NCI-H2227 treated with DMSO at 0.1 percent for 48 hours (cell line): ENCODE measurements at places on chromosomes 1 and 21.

DNA sequence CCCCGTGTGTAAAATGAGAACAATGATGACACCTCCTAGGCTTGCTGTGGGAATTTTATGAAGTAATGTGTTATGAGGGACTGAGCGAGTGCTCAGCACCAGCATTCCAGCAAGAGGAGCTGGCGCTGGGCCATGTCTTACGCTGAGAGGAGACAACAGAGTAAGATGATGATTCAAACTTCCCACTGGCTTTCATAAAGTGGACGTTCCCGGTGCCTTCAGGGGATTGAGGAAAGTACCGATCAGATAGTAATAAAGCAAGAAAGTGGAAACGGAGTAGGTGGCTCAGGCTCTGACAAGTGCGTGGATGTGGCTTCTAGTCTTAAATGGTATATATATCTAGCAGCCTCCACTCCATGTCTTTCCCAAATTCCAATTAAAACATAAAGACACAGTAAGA is 23.8 kb downstream of the EPHA10 start:
- DNase-seq: peak; percentile 4

DNA sequence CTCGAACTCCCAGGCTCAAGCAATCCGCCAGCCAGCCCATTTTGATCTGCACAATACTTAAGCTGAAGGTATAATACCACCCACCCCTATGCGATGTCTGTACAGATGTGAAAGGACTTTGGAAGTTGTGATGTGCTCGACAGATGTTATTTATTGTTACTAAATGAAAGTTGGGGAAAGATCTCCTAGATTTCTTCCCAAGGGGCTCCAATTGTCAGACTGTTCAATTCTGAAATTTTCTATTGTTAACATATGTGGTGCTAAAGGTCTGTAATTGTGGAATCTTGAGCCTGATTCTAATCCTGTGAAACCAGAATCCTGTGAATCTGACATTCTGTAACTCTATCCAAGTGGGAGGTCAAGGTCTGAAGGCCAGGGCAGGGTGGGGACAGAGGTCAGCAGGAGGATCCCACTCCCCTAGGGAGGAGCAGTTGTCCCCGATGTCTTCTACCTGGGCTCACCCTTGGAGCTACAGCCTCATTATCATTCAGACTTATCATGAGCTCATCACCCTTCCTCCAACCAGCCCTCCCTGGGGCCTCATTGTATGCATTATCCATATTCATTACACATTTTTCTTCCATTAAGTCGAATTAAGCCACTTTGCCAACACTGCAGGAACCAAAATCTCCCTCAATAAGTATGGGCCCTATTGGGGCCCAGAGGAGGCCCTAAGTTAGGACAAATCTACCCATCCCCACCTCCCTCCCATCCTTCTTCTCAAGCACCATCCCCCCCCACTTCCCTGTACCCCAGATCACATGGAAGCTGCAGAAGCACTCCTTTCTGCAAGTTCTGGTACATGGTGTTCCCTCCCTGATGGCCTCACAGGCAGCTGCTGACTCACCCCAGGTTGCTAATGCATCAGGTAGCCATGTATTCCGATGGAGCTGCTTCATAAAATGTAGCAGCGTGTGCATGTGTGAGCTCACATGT is 32.3 kb downstream of the SHISAL2A start:
- no peak for DNase-seq

- no peak for DNase-seq
Measured at GRCh38 chr1:162333991-162334390, 42.7 kb downstream of the SPATA46 start.

DNA sequence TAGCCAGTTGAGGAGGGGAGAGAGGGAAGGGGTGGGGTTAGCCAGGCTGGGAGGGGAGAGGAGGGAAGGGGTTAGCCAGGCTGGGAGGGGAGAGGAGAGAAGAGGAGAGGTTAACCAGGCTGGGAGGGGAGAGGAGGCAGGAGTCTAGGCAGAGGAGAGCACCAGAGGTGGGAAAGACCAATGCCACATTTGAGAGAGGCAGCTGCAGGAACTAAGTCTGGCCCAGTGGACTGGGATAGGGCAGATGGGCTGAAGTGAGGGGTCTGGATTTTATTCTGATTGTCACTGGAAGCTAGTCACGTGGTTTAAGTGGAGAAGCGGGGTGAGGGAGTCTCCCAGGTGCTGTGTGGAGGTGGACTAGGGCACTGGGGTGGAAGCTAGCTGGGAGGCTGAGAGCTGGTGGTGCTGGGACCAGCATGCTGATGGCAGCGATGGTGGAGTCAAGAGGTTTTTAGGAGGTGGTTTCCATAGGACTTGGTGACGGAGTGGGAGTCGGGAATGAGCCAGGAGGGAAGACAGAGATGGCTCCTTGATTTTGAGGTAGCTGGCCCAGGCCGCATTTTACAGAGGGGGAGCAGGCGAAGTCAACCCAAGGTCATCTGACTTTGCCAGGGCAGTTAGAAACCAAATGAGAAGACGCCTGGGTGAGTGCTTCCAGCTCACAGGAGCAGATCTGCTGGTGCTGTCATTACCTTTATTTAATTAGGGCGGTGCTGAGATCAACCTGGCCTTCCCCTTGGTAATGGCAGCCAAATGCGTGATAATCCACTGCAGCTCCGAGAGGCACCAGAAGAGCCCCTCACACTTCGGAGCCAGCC is 42.8 kb downstream of the DISP3 start:
- DNase-seq: no peak

- DNase-seq: no peak
Measured at GRCh38 chr1:78426408-78426807, 64.4 kb upstream of the PTGFR start.

DNA sequence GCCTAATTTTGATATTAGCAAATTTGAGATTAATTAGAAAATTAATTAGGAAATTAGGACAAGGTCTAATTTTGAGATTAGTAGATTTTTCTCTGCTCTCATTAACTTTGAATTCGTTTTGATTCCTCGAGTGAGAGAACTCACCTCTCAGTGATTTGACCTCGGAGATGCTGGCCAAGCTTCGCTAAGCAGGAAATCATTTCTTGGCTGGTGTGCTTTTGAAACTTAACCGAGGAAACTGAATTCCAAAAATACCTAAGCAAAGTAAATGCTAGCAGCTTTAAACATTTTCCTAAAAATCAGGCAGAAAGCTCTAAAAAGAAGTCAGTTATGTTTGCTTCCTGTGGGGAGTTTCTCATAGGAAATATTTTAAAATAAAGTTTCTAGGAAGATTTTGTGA is 34.9 kb downstream of the CDC14A start:
- no peak for DNase-seq

- DNase-seq: peak; percentile 33
Measured at GRCh38 chr1:112143871-112144441, 154.5 kb upstream of the KCND3 start.

DNA sequence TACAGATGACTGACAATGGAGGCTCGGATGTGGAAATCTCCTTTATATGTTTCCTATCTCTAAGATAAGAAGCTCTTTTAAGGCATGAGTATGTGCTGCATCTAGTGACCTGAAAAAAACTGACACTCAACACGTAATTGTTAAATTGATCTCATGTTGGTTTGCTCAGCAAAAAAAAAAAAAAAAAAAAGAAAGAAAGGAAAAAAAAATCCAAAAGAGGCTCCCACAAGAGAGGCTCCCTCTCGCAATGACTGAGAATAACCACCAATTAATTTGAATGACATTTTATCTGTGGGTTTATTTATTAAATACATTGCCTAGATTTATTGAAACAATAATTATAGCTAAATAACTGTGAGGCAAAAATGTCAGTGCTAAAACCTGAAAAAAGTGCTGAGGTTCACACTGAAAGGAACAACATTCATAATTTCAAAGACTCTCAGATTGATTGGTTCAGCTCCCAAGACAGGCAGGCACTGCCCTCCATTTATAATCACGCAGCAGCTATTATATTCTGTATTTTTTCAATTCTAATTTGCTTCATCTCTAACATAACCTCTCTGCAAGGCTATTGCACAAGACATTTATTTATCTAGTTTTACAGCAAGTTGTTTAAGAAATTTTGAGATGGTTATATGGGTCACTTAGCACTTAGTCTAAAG is 184.5 kb upstream of the TMPRSS15 start:
- peak; percentile 45 for DNase-seq

- no peak for DNase-seq
Measured at GRCh38 chr1:1942753-1943656, 23.9 kb upstream of the TMEM52 start.

DNA sequence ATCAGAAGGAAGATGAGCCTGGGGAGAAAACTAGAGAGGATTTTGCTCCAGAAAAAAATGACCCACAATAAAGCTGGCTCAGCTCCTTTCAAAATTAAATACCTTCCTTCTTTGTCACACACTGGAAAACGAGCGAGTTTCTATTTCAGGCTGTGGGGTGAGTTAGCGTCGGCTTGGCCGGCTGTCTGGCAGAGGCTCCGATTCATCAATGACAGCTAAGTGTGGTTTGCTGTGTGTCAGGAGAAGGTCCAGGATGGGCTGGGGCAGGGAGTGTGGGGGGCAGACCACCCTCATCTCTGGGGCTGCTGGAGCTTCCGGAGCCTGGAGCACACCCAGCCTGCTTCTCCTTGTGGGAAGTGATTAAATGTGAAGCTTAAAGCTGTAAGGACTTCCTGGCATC is 120.2 kb downstream of the ETS2 start:
- no peak for DNase-seq

- DNase-seq: no peak
Measured at GRCh38 chr1:55310505-55310971, 95.4 kb upstream of the USP24 start.

DNA sequence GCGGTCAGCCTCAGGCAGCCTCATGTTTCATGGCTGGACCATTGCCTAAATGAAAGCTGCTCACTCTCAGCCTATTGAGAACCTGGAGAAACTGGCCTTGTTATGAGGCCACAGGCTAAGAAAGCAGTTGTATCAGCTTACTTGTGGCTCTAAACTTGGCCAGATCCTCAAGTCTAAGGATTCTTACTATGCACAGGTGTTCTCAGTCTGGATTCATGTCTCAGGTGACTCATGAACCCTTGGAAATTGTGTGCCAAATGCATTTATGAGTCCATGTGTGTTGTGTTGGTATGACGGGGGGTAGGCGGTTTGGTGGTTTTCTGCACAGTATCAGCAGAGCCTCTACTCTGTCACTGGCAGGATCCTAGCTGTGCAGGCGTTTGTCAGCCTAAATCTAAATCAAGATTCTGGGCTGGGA is 90.4 kb downstream of the ROR1 start:
- no peak for DNase-seq

DNA sequence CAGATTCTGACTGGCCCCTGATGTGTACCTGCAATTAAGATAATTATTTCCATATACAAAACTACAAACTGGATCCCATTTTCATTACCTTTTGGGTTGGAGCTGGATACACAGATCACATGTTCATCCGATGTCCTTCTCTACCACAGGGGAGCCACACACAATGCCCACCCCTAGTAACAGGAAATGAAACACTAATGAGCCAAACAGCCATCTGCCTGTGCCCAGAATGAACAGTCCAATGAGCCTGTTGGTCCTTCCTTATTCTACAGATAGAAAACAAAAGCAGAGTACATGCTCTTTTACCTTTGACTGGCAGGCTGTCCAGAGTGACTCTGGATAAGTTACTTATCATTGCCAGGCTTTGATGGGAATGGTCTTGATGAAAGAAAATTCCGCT is 68.6 kb downstream of the SIPA1L2 start:
- DNase-seq: no peak

DNA sequence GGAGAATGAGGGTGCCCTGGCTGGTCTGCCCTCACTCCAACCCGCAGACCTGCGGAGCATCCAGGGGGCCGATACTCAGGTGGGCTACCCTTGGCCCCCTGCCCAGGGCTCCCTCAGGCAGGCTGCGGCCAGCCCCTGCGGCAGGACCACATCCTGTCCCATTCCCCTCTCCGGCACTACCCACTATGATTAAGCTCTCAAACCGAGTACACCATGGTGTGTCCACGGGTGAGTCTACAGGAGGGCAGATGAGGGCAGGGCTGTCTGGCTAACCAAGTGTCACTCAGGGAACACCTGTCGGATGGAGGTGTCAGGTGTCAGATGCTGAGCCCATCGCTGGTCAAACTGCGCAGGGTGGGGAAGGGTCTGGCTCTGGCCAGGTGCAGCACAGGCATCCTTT is 47.2 kb downstream of the SLC66A1 start:
- DNase-seq: no peak
